ENCODE measurements at places on chromosomes 12 and 14. TPM values are rescaled to one million over a fixed set of nuclear protein-coding genes. Genes with fewer than 3 reads are reported as not detected.
A peak's percentile ranks its signal among the peaks of the same experiment; 100 is the strongest.

- no peak for DNase-seq
- H3K4me1 ChIP-seq, result peaks cover 14% of the 10 kb centered on the region
- H3K36me3 ChIP-seq, result no peaks in the 10 kb centered on the region
These were observed 11.5 kb upstream of the PCED1B start for GRCh38 chr12:47067771-47068431.

- no peak for DNase-seq
- H3K4me3 ChIP-seq, result no peak overlapping the region
- no peaks in the 10 kb centered on the region for H3K27me3 ChIP-seq
- peaks cover 30% of the 10 kb centered on the region for H3K36me3 ChIP-seq
These were observed 14.2 kb downstream of the FRS2 start for GRCh38 chr12:69484428-69484827.

DNA sequence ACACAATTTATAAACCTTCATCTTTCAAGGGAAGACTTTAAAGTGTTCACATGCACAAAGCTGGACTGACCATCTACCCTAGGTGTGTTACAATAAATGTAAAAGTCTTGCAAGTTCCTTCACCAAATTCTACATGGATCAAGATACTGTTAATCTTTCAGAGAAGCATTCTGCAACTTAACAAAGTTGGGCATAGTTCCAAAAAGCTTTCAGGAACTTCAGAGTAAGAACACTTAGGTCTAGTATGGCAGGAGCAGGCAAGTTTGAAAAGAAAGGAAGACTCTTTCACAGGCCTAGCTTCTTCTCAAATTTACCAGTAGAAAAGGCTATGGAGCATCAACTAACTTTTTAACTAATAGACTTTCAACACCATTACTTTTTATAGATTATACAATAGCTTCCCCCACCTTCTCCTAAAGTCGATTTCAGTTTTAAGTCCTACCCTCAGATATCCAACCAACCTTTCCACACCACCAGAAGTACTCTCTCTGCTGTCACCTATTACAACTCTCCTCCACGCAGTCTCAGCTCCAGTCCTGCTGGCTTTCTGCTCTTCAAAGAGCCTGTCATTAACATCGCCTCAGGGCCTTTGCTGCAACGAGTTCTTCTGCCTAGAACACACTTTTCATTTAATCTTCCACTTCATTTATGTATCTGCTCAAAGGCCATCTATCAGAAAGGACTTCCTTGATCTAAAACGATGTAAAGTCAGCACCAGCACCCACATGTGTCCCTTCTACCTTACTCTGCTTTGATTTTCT is 333.9 kb downstream of the CEP128 start:
- no peak for DNase-seq
- H3K27me3 ChIP-seq, result no peaks in the 10 kb centered on the region
- no peaks in the 10 kb centered on the region for H3K36me3 ChIP-seq
- H3K4me3 ChIP-seq, result no peak overlapping the region

DNA sequence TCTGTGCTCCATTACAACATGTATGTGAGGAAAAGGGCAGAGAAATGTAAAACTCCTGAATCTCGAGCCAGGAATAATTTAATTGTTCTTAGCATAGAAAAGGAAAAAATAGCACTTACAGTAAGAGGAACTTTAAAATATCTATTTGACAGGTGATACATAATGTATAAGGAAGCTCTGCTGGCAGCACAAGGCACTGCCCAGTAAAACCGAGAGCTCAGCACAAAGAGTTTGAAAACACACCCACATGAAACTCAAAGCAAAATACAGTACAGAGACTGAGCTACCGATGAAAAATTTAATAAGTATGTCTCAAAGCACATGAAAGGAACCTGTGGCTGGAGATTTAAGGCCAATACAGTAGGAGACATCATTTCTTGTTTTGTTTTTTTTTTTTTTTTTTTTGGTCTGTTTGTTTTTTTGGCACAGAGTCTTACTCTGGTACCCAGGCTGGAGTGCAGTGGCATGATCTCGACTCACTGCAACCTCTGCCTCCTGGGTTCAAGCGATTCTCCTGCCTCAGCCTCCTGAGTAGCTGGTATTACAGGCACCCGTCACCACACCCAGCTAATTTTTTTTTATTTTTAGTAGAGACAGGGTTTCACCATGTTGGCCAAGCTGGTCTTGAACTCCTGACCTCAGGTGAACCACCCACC is 19.2 kb downstream of the CLIP1 start:
- H3K36me3 ChIP-seq, result peaks cover 3% of the 10 kb centered on the region
- no peak overlapping the region for H3K4me3 ChIP-seq
- no peak for DNase-seq
- H3K4me1 ChIP-seq, result peaks cover 40% of the 10 kb centered on the region
- no peaks in the 10 kb centered on the region for H3K27me3 ChIP-seq

DNA sequence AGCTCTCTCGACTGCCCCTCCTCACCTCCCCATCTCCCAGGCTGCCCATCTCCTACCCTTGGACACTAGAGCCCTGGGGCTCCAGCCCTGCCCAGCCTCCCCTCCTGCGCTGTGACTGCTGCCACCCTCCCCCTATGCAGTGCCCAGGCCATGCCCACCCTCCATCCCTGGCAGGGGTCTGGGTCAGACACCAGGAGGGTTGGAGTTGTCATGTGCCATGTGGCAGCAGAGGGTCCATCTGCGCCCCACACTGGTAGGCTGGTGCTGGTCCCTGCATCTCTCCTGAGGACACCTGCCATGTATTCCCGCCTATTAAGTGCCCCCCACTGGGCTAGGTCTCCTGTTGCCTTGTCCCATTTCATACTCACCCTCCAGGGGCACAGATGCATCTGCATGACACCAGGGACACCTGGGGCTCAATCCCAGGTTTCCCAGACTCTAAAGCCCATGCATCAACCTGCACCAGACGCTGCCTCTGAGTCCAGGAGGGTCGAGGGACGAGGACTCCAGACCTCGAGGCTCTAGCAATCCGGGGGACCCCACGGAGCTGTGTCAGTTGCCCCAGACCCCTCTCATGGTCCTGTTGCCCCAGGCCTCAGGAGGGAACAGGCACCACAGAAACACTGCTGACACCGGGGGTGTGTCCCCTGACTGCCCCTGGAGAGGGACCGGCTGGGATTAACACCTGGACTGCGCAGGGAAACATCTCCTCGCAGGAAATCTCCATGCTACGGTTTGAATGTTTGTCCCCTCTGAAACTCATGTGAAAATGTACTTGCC is 23.4 kb upstream of the SFSWAP start:
- H3K4me3 ChIP-seq, result no peak overlapping the region
- no peaks in the 10 kb centered on the region for H3K4me1 ChIP-seq
- no peak for DNase-seq
- H3K36me3 ChIP-seq, result no peaks in the 10 kb centered on the region
- peaks cover 45% of the 10 kb centered on the region for H3K27me3 ChIP-seq
- no peak overlapping the region for H3K27ac ChIP-seq

DNA sequence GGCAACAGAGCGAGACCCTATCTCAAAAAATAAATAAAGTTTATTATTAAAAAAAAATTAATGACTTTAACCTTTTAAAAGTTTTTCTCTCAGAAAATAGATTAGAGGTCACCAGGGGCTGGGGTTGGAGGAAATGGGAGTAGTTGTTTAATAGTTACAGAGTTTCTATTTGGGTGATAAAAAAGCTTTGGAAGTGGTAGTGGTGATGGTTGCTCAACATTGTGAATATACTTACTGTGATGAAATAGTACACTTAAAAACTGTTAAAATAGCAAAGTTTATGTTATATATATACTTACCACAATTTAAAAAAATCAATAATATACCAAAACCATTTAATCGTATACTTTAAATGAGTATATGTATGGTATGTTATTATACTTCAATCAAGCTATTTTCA is 59.6 kb downstream of the ARL6IP4 start:
- no peak for DNase-seq
- peaks cover 11% of the 10 kb centered on the region for H3K4me1 ChIP-seq
- H3K27ac ChIP-seq, result no peak overlapping the region

- H3K36me3 ChIP-seq, result peaks cover 68% of the 10 kb centered on the region
- no peaks in the 10 kb centered on the region for H3K27me3 ChIP-seq
- no peak overlapping the region for H3K4me3 ChIP-seq
- H3K27ac ChIP-seq, result no peak overlapping the region
- no peak for DNase-seq
These were observed 28.7 kb downstream of the FBXO21 start for GRCh38 chr12:117161460-117162166.

DNA sequence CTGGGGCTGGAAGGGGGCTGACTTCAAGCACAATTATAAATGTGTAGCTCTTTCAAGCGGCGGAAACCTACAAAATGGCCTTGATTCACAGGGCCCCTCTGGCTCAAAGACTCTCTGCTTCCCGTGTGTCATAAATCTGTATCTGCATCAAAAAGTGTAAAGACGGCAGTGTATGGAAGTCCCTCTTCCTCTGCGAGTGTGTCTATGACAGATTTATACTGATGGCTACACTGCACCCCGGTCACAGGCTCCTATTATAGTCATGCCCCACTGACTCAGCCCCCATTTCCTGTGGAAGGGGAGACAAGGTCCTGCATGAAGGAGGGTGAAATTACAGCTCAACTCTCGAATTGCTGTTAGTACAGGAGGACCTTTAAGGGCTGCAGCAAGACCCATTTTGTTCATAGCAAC is 68.6 kb downstream of the HMGA2 start:
- peak overlapping the region; percentile 95 for H3K27ac ChIP-seq
- peaks cover 86% of the 10 kb centered on the region for H3K4me1 ChIP-seq
- no peaks in the 10 kb centered on the region for H3K27me3 ChIP-seq
- peaks cover 15% of the 10 kb centered on the region for H3K36me3 ChIP-seq

DNA sequence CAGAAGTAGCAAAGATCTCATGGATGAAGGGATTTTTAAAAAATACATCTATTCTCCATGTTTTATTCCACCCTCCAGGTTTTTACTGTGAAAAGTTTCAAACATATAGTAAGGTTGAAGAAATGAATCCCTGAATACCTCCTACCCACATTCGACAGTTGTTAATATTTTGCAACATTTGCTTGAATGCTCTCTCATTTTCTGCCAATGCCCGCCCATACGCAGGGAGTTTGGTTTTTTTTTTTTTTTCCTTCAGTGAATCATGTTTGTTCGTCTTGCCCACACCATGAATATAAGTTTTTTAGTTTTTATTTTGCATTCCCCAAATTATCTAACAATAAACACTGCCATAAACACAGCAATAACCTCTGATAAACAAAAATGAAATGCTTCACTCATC is 82.9 kb downstream of the MAP1LC3B2 start:
- no peaks in the 10 kb centered on the region for H3K4me1 ChIP-seq
- H3K27me3 ChIP-seq, result no peaks in the 10 kb centered on the region
- H3K36me3 ChIP-seq, result no peaks in the 10 kb centered on the region
- no peak overlapping the region for H3K27ac ChIP-seq
- H3K4me3 ChIP-seq, result no peak overlapping the region

Gene PRIMA1
- total RNA-seq, result not detected
